Activated CD4-positive, alpha-beta T cell treated with anti-CD3 and anti-CD28 coated beads, Interleukin-2, amount 10 ng/mL, durations not matched to agents 7 days and 5 days (primary cell): ENCODE measurements at places on chromosomes 5 and 9. TPM values are rescaled to one million over a fixed set of nuclear protein-coding genes. Genes with fewer than 3 reads are reported as not detected.

DNA sequence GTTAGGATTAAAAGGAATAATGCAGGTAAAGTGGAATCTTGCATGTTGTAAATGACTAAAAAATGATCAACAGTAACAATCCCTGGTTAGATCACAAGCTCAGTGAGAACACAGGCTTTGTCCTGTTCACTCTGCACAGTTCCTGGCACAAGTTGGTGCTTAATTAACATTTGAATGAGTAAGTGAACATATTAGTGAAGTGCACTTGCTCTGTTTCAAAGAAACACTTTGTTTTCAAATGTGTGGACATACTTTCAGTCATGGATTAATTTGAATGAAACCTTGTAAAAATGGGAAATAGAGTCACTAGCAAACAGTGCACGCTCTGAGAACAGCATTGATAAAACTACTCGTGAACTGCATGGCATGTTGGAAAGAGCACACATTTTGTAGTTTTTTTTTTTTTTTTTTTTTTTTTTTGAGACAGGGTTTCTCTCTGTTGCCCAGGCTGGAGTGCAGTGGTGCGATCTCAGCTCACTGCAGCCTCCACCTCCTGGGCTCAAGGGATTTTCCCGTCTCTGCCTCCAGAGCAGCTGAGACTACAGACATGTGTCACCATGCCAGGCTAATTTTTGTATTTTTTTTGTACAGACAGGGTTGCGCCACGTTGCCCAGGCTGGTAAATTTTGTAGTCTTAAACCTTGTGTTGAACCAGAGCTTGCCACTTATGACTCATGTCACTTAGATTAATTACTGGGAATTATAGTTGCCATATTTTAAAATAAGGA lies 159.9 kb downstream of the LURAP1L start:
- no peak for DNase-seq

The ZNF618 gene
- 0.21 TPM for total RNA-seq

DNA sequence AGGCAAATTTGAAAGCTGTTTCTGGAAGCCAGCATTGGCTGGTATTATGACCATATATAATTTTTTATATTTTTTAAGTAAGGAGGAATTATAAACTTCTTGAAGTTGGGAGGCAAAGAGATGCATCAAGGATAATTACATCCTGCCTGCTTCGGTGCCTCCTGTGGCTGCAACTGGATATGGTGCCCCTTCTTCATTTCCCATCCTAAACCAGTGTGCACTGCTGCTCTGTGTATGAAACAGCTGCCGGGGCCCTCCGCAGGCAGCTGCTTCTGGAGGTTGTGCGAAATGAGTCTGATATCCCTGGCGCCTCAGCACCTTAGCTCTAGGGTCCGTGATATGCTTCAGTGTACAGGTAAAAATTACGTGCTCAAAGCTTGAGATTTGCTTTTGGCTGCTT lies 304.2 kb downstream of the ENC1 start:
- no peak for DNase-seq

- no peak for DNase-seq
These were observed 23.1 kb downstream of the FGFR4 start for GRCh38 chr5:177109810-177110209.

The SLC34A3 gene
- not detected for total RNA-seq
